ENCODE measurements at places on chromosomes 5 and 9.

DNA sequence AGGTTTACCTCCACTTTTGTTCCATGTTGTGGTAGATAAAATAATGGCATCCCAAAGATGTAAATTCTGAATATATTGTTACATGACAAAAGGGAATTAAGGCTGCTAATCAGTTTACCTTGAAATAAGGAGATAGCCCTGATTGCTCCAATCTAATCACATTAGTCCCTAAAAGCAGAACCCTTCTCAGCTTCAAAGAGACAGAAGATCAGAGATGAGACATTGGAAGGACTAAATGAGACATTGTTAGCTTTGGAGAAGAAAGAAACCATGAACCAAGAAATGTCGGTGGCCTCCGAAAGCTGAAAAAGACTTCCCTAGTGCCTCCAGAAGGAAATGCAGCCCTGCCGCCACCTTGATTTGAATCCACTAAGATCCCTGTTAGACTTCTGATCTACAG lies 82.8 kb upstream of the PARP8 start:
- DNase-seq, result no peak

GRCh38 chr5:103724271-103724670 lies 161.7 kb upstream of the NUDT12 start:
- DNase-seq, result no peak

GRCh38 chr9:28961623-28962022 lies 1388.3 kb upstream of the C9orf72 start:
- DNase-seq, result no peak

GRCh38 chr5:73337586-73338255 lies 110.9 kb downstream of the FOXD1 start:
- DNase-seq, result no peak

DNA sequence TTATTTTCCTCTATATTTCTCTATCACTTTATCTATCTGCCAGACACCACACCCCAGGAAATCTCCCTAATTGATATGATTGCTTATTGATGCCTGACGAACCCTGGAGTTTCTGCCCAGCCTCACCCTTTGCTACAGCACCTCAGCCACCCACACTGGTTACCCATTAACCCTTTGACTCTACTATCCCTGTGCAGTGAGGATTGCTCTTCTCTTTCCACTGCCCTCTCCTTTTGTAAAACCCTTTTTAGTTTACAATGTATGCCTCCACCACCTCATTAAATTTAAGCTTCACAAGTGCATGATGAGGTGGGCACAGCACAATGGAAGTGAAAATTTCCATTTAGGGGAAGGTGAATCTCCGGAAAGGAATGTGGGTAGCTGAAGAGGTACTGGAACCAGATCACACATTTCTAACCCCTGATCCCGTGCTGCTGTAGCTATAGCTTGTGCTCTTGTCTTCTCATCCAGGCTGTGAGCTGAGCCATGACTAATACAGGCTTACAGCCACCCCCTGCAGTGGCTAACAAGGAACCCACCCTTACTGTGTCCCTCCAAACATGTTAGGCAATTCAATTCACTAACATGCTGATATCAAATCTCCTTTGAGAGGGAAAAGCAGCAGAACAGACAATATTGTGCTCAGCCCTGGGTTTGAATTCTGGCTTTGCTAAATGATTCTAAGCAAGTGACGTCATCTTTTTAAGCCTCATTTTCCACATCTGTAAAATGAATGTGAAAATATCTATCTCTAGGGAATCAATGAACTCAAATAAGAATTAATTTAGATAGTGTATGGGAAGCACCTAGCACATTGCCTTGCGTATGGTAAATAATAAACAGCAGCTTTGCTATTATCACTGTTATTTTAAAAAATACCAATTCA lies 186.9 kb upstream of the TRIM32 start:
- DNase-seq, result no peak

- DNase-seq, result no peak
Measured at GRCh38 chr5:8288334-8288733, 419.4 kb downstream of the MTRR start.

DNA sequence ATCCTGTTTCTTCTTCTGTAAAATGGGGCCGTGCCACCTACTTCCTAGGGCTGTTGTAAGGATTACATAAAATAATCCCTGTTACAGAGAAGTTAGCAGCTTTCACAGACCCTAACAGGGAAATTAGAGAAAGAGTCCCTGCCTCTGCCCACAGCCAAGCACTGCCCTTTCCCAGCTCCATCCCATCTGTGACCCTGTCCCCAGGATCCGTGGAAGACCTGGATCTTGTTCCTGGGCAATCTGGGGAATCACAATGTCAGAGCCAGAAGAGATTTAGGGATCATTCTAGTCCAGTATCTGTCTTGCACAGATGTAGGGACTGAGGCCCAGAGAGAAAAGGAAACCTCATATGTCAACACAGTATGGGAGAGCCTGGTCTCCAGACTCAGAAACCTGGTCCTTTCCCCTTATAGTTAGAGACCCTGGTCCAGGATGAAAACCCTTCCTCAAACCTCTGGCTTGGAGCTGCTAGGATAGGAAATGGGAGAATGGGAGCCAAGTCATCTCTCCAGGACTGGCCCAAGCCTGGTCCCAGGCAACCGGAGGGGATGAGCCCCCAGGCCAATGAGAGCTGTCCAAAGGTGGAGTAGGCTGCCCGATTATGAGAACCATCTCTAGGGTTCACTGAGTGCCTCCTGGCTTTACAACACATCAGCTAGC lies 12.5 kb downstream of the LHX6 start:
- no peak for DNase-seq

DNA sequence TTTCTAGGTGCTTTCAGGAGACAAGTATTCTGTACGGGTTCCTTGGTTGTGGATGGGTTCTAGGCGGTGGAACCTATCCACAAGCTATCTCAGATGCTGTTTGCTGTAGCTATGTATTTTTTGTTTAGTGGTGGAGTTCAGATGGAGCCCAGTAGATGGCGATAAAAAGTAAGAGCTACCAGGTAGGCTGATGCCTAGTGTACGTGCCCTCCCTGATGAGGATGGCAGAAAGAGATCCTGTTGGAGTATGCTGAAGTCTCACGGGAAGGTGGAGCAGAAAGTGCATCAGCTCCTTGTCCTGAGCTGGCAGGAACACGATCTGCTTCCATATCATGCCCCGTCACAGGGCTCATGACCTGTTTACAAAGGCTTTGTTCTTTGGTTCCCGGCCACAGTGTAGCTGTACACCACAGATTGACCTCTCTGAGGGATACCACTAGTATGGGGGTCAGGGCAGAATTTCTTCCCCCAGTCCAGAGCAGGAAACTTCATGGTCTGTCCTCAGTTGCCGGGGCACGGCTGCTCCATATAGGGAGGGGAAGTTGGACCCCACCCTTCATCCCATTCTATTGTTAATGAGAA lies 12.6 kb upstream of the UGT3A2 start:
- peak; percentile 44 for DNase-seq

- DNase-seq, result no peak
Measured at GRCh38 chr9:107635803-107636174, 146.2 kb upstream of the KLF4 start.

- no peak for DNase-seq
Measured at GRCh38 chr5:111143910-111144309, 51.8 kb downstream of the WDR36 start.

DNA sequence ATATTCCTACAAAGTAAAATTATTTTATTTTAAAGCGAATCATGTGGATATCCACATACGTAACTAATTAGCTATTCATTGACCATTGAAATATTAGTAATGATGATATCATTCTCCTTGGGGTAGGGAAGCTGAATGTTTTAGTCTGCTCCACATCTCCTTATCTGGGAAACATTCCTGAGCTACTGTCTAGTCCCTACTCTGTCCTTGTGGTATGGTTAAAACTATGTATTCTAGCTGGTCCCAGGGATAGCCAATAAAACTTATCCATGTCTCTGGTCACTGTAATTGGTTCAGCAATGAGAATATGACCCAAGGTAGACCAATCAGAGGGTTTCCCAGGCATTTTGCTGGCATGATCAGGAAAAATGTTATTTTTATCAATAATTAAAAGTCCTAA lies 76.0 kb upstream of the DAP start:
- DNase-seq, result no peak

GRCh38 chr5:141637123-141637766 lies 448 bp downstream of the RELL2 start:
- no peak for DNase-seq

- peak; percentile 90 for DNase-seq
Measured at GRCh38 chr5:150511578-150512367, 3.8 kb downstream of the NDST1 start.

- no peak for DNase-seq
Measured at GRCh38 chr9:33465596-33466564, 7.8 kb downstream of the NOL6 start.

GRCh38 chr5:139872851-139873794 lies 77.5 kb downstream of the PSD2 start:
- DNase-seq, result no peak

- no peak for DNase-seq
Measured at GRCh38 chr5:118796081-118796480, 192.3 kb downstream of the DTWD2 start.

GRCh38 chr5:65924366-65925043 lies 1.9 kb upstream of the ERBIN start:
- DNase-seq, result no peak

GRCh38 chr5:149471406-149472183 lies 79.6 kb downstream of the CSNK1A1 start:
- peak; percentile 54 for DNase-seq

- no peak for DNase-seq
Measured at GRCh38 chr5:34531751-34532360, 124.3 kb upstream of the RAI14 start.

GRCh38 chr9:122402874-122403273 lies 32.0 kb downstream of the PTGS1 start:
- no peak for DNase-seq

GRCh38 chr5:135382981-135383380 lies 16.1 kb downstream of the MACROH2A1 start:
- no peak for DNase-seq

GRCh38 chr5:174793076-174793475 lies 68.7 kb downstream of the MSX2 start:
- DNase-seq, result no peak

- DNase-seq, result no peak
Measured at GRCh38 chr5:179974946-179975712, 67.4 kb upstream of the TBC1D9B start.

- no peak for DNase-seq
Measured at GRCh38 chr9:75089373-75089766, 1.1 kb downstream of the OSTF1 start.

GRCh38 chr9:130939405-130940026 lies 469 bp upstream of the FIBCD1 start:
- DNase-seq, result peak; percentile 20

GRCh38 chr5:176647843-176648473 lies 674 bp downstream of the TSPAN17 start:
- peak; percentile 52 for DNase-seq

- no peak for DNase-seq
Measured at GRCh38 chr9:137514691-137515337, 35.4 kb downstream of the PNPLA7 start.

DNA sequence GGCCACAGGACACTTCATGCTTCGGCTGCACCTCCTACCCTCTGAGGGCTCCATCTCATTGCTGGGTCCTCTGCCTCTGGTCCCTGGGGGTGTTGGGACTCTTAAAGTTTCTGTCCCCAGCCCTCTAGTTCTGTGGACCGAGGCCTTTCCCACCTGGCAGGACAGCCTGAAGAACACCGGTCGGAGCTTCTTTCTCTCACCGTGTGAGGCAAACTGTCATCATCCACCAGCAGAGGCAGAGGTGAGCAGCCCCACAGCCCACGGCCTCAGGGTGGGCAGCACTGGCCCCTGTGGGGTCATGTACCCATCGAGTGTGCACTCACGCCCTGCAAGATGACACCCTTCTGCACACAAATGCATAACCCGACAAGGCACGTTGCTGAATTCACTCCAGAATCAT lies 49.9 kb downstream of the IRX2 start:
- no peak for DNase-seq

GRCh38 chr5:56814361-56814962 lies 887 bp upstream of the MAP3K1 start:
- peak; percentile 45 for DNase-seq

DNA sequence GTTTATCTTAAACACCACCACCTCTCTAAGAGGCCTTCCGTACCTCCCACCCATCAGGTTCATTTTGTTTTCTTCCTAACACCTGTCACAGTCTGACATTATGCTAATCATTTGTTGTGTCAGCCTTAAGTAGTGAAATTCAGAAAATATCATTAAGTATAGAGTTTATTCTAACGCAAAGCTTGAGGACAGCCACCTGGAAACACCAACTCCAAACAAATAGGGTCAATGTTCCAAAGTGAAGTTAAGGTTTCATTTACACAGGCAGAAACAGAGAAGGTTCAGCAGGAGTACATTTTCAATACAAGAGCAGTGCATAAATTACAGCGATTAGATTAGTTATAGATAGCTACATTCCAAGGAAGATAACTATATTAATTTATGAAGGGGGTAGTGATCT lies 1.3 kb upstream of the SMC5 start:
- DNase-seq, result no peak

DNA sequence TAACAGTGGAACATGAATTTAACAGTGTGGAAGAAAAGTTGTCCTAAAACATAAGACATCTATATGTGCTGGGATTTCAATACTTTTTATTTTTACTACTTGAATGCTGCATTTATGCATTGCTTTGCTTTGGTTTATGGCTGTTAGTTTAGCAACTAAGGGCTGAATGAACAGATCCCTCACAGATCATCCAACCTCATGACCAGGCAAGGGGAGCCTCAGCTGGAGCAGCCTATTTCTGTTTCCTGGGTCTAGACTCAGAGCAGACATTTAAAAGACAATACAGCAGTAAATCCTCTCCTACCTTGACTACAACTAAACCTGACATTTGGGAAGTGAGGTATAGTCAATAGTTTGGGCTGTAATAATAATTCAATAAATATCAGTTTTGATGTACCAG lies 163.3 kb downstream of the AUH start:
- no peak for DNase-seq

- no peak for DNase-seq
Measured at GRCh38 chr5:107450531-107450930, 220.2 kb downstream of the EFNA5 start.

- no peak for DNase-seq
Measured at GRCh38 chr9:36730414-36730813, 157.7 kb downstream of the MELK start.

DNA sequence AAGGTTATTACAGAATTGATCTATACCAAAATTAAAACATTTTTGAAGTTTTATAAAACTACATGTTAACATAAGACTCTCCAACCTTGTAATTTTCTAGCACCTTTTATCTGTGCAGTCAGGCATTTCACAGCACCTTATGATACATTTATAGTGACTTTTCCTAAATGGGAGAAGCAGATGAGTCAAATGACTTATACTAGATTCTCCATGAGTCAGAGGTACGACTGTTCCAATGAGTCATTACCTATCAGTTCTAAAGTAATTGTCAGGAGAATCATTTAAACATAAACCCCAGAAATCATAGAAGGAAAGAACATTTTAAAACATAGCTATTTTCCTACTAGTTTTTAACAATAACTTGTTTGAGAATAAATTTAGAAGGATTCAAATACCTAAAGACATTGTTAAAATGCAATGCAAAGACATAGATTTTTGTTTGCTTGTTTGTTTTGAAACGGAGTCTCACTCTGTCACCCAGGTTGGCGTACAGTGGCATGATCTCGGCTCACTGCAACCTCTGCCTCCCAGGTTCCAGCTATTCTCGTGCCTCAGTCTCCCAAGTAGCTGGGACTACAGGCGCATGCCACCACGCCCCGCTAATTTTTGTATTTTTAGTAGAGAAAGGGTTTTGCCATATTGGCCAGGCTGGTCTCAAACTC lies 34.7 kb upstream of the DMXL1 start:
- no peak for DNase-seq

- DNase-seq, result no peak
Measured at GRCh38 chr5:179185256-179185940, 125.2 kb downstream of the ZNF354C start.

- DNase-seq, result no peak
Measured at GRCh38 chr9:136441191-136441680, 1.6 kb upstream of the INPP5E start.

All from PC-9 (cell line).